Tibial artery (tissue), 4 donors: ENCODE measurements at places on chromosomes 4 and X.
A peak's percentile ranks its signal among the peaks of the same experiment; 100 is the strongest.

GRCh38 chr4:113221990-113222389, 172.5 kb downstream of the ANK2 start:
- DNase-seq, result no peak

DNA sequence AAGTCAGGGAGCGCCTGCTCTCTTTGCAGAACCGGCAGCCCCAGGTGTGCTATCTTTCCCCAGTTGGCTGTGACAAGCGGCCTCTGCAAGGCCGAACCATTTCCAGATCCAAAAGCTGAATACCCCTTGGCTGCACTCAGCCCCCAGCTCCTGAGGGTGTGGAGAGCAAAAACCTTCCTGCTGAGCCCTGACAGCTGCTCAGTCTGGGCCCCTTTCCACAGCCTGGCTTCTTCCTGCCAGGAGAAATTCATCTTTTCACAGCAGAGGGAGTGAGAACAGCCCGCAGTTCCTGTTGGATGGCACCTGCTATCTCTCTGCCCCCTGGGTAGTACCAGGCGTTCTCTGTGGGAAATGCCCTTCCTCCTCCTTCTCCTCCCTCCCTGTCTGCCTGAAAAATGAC, 78.4 kb downstream of the DRD5 start:
- DNase-seq, result no peak

DNA sequence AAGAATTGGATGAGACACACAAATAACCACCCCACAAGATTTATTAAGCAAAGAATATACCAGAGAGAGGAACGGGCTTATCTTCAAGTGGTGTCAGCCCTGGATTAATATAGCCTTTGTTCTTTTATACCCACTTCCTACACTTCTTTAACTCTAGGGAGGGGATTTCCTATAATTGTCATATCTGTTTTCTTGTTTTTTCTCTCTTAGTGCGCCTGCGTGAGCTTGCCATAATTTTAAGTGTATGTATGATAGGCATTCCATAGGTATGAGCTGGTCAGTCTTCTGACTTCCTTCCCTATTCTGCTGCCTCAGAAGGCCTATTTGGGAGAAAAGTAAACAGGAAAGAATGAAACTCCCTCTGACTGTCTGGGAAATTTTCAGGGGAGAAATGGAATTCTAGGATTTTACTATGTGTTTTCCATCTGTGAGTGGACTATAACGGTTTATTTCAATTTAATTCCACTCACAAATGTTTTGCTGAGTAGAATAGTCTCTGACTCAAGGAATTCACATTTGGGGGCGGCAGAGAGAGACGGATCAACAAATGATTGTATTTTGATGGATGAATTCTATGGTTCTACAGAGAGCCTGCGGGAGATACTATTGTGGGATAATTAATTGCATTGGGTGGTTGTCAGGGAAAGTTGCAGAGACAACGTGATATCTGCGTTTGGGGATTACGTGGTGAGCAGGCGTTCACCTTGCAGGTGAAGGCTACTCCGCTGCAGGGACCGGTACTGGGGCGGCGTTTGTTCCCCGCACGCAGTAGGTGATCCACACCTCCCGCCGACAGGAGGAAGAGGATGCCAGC, 626 bp upstream of the CEP135 start:
- DNase-seq, result no peak

- DNase-seq, result peak; percentile 21
Measured at GRCh38 chrX:47380268-47380667, 9.9 kb downstream of the ZNF157 start.

DNA sequence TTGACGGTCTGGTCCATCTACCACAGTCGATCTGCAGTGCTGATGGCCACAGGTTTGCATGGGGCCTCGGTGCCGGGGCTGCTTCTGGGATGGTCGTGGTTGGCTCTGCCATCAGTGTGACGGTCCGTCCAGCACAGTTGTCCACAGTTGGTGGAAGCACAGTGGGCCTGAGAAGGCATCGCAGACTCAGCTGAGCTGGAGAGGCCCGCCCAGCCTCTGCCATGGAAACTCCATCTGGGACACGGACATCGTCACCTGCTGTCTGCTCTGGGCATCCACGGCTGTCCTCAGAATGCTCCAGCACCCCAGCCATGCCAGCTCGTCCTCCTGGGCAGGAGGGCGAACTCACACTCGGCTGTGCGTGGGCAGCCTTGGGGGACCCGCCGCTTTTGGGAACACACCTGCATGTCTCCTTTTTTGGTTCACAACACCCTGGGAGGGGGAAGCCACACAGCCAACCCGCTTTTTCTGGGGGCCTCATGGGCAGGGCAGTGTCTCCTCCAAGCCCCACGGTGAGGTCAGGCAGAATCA, 33.0 kb downstream of the ABLIM2 start:
- no peak for DNase-seq

GRCh38 chr4:54659313-54659712, 1.6 kb downstream of the KIT start:
- no peak for DNase-seq

DNA sequence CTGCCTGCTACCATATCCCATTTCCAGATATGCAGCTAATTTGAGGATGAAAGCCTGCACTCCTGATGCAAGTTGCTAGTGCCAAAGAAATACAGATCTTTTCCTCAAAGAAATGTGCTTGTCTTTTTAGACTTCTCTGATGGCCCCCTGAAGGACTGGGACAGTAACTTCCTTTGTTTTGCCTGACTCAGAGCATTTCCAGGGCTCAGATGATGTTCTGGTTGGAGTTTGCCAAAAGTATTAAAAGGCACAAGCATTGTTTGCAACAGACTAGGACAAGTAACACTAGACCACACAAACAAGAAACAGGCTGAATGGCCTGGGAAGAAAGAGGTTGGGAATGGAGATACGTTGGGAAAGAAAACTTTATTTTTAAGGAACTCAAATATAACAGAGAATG, 175.2 kb downstream of the IL13RA2 start:
- DNase-seq, result no peak

GRCh38 chr4:150769248-150769647, 187.3 kb downstream of the MAB21L2 start:
- DNase-seq, result no peak

GRCh38 chr4:139711461-139711860, 45.8 kb downstream of the MGST2 start:
- DNase-seq, result no peak

DNA sequence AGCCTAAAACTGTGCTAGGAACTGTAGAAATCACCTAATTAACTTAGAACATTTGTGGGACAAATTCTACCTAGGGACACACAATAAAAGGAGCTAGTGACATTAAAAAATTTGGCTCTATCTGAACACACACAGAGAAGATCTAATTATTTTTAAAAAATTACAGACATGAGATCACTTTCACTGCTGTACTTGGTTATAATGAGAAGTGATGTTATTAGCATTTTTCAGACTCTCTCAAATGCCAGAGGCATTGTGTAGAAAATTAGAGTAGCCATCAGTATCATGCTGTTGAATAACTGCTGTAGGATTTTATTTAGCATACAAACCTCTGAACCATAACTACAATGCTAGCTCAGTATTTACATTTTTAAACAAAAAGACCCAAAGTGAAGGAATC, 109.1 kb upstream of the ANK2 start:
- DNase-seq, result no peak

DNA sequence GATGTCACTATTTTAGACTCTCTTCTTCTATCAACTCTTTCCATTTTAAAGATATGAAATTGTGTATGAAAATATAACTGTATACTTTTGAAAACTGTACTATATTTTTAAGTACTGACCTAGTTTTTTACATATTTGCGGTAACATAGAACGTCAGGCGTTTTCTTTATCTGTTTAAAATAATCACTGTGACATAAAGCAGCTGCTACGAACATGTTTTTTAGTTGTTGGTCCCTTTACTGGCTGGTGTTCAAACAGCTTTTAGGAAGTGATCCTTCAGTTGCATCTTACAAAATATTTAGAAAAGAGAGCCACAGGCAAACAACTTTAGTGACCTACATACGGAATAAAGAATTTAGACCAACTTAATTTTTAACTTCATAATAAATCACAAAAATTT, 73.1 kb downstream of the METTL14 start:
- no peak for DNase-seq

DNA sequence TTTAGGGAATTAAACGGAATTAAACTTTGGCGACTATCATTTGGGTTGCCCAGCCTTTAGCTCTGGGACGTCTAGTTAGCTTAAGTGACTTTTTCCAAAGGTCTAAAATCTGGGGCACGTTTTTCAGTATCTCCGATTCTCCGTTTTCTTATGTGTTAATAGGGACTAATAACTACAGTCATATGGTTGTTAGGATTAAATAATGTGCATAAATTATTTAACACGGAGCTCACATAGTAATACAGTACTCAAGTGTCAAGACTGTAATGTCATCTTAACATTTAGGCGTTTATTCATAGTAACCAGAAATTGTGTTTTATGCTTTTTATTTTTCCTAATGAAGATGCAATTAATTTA, 466 bp upstream of the CCNA2 start:
- DNase-seq, result no peak

DNA sequence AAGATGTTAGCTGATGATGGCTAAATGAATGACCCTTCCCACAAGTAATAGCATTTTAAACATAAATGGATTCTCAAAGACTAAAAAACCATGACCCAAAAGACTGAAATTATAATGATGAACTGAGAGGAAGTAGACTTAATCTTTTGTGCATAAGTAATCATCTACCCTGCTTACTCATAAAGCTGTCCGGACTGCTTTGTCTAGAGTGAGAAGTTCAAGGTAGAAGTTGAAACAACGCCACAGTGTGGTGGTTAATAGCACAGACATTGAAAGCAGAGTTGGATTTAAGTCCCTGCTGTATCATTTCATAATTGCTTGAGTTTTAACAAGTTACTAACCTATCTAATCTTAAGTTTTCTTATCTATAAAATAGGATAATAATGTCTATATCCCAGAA, 346.6 kb downstream of the CENPC start:
- no peak for DNase-seq

DNA sequence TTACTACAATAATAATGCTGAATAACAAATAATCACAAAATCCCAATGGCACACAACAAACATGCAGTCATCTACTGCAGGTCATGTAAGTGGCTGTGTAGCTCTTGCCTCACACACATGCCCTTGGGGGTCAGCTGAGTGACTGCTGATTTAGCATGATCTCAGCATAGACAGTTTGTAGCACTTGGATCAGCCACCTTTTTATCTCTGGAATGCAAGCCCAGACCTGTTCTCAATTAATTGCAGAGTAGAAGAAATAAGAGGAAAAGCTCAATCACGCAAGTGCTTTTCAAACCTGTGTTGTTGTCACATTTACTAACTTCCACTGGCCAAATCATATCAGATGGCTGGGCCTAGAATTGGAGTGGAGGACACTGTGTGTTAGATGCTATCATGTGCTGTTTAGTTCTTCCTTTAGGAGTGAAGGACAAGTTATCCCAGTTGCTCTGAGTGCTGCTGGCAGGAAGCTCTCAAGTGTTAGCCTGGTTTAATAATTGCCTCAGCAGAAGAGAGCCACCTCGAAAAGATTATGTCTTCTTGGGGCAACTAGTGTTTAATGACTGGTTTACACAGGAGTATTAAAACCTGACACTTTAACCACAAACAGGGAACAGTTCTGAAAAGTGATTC, 128.3 kb upstream of the EPHA5 start:
- no peak for DNase-seq

DNA sequence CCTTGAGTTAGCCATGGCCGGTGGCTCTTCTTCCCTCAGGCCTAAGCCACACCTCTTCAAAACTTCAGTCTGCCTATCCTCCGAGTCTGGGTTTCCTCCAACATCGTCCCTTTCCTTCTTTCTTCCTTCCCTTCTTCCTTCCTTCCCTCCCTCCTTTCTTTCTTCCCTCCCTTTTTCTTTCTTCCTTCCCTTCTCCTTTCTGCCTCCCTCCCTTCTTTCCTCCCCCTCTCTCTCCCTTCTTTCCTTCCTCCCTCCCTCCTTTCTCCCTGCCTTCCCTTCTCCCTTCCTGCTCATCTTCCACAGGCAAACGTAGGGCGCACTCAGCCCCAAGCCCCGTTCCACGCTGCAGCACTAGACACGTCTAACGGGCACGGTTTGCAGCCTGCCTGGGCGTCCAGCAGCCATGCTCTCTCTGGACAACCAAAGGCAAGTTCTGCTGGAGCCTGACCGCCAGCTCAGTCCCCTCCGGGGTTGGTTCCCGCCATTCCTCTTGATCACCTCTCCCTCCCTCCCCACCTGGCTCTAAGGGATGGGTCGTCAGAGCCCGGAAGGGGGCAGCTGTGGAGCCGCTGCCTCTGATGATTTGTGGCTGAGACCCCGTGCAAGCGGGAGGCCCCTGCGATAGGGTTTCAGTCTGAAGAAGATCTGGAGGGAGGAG, 34.1 kb upstream of the CLDN24 start:
- no peak for DNase-seq
